ENCODE measurements at places on chromosomes 16 and 17.
A peak's percentile ranks its signal among the peaks of the same experiment; 100 is the strongest.

- DNase-seq: peak; percentile 87
Measured at GRCh38 chr16:53773150-53773846, 69.3 kb downstream of the FTO start.

DNA sequence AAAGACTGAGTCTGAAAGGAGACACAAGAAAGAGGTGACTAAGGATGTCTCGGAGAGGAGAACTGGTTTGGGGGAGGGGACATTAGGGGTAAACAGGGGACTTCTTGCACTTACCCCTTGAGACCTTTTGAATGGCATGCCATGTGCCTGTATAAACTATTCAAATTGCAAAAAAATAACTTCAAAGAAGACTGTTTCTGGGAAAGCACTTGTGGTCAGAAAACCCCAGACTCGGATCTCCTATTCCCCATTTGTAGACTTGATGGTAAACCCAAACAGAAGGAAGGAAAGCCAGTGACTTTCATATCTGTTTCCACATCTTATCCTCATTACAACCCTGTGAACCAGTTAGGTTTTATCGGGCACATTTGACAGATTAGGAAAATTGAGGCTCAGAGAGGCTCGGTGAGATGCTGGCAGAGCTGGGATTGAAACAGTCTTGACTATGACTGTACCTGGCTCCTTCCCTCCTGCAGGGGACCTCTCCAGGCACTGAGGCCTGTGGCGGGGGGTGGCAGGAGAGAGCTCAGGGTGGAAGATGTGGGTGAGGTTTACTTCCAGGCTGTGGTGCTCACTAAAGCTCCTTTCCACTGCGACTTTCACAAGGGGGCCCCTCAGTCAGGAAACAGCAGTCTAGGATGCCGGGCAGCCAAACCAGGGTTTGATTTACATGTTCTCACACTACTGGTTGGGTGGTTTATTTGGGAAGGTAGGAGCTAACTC lies 30.5 kb upstream of the PLCG2 start:
- no peak for DNase-seq

GRCh38 chr17:41625602-41626001 lies 1.2 kb upstream of the KRT17 start:
- DNase-seq: no peak

DNA sequence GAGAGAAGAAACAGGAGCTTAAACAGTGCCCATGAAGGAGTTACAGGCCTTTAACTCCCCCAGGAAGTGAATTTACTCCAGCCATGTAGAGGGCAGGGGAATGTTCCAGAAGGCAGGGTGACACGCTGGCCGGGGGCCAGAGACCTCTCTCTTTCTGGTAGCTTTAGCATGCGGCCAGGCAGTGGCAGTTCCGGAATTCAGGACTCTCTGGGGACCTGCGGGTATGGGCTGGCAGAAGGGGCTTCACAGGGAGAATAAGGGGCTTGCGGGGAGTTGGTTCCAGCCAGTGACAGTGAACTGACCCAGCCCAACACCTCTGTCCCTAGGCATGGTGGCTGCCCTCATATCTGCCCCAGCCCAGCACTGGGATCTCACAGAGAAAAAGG lies 40.0 kb downstream of the MYH3 start:
- DNase-seq: no peak

- no peak for DNase-seq
Measured at GRCh38 chr17:73750975-73751374, 106.7 kb upstream of the SDK2 start.

- DNase-seq: no peak
Measured at GRCh38 chr17:3740611-3741073, 16.9 kb downstream of the HASPIN start.

GRCh38 chr17:16287563-16288027 lies 65.7 kb downstream of the CENPV start:
- no peak for DNase-seq

GRCh38 chr16:74297145-74297665 lies 591 bp downstream of the PSMD7 start:
- DNase-seq: no peak

GRCh38 chr16:89505204-89506112 lies 2.7 kb upstream of the SPG7 start:
- peak; percentile 28 for DNase-seq

- no peak for DNase-seq
Measured at GRCh38 chr16:29231244-29231643, 175.3 kb downstream of the NPIPB11 start.

All from T47D (cell line).